ENCODE measurements at places on chromosomes 4 and X.
A peak's percentile ranks its signal among the peaks of the same experiment; 100 is the strongest.

GRCh38 chr4:130056286-130056685 is 960.3 kb downstream of the C4orf33 start:
- DNase-seq: no peak

GRCh38 chrX:25143596-25143995 is 127.8 kb upstream of the ARX start:
- no peak for DNase-seq

DNA sequence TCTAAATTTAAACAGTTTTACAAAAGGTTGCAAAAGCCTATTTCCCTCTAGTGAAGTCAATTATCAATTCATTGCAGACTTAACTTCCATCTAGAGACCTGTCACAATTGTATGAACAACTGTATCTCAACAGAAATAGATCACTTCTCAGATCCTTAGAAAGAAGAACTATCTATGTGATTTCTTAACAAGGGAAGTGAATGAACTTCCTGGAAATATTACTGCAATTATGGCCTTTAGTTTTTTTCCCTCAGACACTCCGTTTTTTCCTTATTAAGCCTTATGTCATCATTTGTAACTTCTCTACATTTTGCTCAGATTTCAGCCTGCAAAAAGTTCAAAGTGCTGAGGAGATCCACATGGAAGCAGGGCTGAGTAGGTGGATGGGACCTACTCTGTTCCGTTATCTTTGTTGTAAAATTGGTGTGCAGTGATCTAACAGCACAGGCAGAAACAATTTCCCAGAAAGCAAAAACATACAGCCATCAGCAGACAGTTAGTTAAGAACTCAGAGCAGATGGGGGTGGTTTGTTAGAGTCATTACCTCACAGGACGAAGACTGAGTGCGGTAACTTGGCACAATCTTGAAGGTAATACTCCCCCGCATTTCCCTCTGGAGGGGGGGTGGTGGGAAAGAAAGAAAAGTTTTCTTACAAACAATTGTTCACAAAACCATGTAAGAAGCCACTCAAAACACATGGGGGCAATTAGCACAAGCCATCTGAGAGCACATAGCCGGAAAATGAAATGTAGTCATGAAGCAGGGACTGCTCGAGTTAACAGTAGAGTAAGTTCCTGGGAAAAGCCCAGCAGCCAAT is 112.3 kb downstream of the NYX start:
- DNase-seq: no peak

- DNase-seq: no peak
These were observed 166.2 kb downstream of the WDFY3 start for GRCh38 chr4:84800256-84800655.

GRCh38 chrX:151570561-151570960 is 7.1 kb downstream of the PASD1 start:
- no peak for DNase-seq

- DNase-seq: no peak
These were observed 92.1 kb downstream of the RELL1 start for GRCh38 chr4:37594099-37594498.

DNA sequence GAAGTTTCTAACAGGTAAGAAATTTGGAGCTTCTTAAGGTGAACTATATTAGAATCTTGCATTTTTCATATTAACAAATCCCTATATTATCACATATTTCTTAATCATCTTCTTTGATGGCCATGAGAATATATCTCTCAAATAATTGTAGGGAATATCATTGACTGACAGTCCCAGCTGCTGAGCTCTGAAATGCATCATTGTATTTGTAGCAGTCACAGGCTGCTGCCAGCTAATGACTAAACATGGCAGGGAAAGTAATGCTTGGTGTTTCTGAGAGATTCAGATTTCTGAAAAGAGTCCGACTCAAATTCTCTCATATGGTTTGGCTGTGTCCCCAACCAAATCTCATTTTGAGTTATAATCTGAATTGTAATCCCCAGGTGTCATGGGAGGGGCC is 171.9 kb downstream of the TRAM1L1 start:
- no peak for DNase-seq

DNA sequence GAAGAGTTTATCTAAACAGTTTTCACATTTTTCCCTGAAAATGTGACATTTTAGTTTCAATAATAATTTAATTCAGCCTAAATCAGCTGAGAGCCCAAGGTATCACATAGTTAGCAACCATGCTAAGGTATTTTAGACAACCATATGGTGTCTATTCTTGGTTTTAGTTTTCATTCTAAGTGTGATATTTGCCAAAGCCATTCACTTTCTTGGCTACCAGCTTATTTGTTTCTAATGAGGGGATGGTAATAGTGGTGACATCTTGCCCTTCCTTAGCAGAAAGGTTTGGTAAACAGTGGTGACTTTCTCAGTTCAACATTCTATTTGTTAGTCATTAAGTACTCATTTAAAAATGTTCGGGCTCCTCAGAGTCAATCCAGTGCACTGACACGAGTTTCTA is 854.9 kb upstream of the HTR2C start:
- no peak for DNase-seq

GRCh38 chr4:119678761-119679160 is 50.2 kb upstream of the PDE5A start:
- DNase-seq: no peak

DNA sequence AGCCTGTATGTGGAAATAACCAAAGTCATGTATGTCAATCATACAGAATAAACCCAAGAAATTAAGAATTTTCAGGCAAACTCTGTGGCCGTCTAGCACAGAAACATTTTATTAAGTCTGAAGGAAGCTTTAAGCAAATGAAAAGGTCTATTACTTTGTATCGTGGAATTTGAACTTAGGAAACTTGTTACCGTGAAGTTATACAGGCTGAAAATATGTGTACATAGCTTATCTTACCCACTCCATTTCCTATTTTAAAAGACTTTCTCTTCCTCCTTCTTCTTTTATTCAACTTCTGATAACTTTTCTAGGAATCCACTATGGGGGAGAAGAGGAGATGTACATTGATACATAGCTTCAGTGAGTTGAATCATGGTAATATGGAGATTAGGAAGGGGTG is 108.3 kb downstream of the AGTR2 start:
- DNase-seq: no peak

GRCh38 chr4:166324321-166324720 is 451.3 kb downstream of the TLL1 start:
- DNase-seq: no peak

DNA sequence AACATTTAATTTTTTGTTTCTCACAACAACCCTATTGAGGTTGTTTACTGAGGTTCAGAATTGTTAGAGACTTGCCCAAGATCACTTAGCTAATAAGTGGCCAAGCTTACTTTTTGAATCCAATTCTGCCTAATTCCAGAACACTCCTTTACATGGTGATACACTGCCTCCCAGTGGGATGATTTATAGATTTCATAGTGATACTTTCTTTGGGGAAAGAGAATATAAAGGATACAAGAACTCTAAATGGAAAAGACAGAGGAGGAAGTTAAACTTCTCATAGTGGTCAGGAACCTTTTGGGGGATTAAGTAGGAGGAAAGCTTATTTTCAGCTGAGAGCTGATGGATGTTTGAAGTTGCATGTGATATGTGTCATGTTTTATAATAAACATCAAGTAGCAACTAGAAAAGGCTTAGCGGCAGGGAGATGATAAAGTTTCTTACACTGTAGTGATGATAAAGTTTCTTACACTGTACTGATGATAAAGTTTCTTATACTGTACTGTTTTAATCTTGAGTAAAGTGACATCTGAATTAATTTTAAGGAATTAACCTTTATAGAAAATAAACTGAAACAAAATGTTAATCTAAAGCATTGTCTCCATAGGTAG is 15.3 kb downstream of the STAG2 start:
- peak; percentile 53 for DNase-seq

DNA sequence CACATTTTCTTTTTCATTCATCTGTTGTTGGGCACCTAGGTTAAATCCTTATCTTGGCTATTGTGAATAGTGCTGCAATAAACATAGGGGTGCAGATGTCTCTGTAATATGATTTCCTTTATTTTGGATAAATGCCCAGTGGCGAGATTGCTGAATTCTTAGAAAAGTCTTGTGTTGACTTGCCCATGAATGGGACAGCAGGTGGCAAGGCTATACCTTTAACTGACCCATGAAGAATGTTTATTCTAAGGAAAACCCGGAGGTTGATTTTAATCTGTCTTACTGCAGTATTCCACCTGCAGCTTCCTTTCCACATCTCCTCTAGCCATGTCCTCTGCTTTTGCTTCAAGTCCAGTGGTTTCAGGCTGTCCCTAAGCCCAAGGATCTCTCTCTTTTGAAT is 220.6 kb downstream of the SNCA start:
- no peak for DNase-seq

GRCh38 chr4:82688091-82688795 is 110.4 kb downstream of the SCD5 start:
- no peak for DNase-seq

DNA sequence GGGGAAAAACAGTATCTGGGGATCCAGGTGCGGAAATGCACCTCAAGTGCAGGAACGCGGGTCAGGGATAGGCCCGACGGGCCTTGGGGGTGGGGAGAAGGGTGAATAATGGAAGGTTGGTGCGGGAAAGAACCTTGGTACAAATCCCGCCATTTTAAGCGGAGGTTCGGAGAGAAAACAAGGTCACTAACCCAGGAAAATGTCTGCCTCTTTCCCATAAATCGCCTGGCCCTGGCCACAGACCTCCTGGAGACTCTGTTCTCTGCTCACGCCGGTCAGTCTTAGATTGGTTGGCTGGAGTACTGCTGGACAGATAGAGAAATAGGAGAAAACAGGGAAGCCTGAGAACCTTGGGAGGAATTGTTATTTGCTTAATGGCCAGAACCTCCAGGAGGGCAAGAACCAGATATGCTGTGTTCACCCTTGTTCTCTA is 897 bp upstream of the FBXL5 start:
- DNase-seq: no peak

DNA sequence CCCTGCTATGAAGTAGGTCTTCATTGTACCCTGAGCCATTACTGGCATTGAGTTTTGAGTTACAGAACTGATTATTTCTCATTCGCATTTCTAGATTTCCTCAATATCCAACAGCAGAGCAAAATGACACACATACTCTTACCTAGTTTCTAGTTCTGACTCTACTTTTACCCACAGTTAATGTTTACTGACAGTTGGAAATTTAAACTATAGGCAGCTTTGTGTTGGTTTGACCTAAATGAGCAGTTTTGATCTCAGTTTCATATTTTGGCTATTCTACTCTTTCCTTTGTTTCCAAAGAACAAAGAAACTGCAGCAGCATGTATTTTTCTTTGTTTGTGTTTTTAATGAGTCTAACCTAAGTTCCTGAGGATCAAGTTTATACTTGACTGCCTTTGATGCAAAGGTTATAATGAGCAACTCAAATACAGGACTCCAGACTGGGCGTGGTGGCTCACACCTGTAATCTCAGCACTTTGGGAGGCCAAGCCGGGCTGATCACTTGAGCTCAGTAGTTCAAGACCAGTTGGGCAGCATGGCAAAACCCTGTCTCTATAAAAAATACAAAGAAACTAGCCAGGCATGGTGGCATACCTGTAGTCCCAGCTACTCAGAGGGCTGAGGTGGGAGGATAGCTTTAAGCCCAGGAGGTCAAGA is 30.4 kb downstream of the TXK start:
- DNase-seq: no peak

DNA sequence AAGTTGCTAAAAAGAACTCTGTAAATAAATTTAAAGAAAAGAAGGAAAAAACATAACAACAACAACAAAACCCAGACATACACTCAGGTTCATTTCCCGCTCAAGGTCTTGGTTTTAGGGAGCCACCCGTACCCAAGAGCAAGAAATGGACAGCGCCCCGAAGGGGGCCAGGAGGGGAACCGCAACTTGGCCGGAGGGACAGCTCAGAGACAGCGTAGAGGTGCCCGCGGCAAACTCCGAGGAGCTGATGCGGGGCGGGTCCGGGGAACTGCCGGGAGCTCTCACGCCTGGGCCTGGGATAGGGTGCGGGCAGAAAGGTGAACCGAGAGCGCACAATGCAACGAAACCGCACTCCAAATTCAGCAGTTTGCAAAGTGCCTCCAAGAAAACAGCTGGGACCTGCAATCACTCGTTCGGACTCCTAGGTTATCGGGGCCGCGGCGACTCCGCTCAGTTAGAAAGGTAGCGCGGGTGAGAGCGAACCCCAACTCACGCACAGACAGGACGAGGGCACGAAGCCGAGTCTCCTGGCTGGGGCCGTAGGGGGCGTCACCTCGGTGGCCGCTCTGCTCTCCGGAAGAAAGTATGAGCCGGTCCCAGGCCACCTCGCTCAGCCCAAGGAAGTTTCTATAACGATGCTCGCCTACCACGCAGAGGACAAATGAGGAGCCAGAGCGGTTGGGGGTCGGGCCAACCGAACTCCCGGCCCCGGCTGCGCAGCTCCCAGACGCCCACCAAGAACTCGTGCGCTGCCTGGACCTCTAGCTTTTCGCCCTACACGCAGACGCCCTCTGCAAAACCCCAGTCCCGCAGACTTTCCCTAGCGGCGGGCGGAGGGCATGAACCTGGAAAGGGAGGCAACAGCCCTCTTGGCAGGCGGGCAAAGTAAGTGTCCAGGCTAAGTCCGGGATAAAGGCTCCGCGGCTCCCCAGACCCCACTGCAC is 1.4 kb downstream of the NDNF start:
- no peak for DNase-seq

- DNase-seq: no peak
These were observed 80.4 kb downstream of the ZFX start for GRCh38 chrX:24229976-24230375.

GRCh38 chr4:139560406-139561104 is 4.5 kb upstream of the SETD7 start:
- peak; percentile 70 for DNase-seq

- DNase-seq: no peak
These were observed 85.2 kb upstream of the SLIT2 start for GRCh38 chr4:20166544-20166943.

DNA sequence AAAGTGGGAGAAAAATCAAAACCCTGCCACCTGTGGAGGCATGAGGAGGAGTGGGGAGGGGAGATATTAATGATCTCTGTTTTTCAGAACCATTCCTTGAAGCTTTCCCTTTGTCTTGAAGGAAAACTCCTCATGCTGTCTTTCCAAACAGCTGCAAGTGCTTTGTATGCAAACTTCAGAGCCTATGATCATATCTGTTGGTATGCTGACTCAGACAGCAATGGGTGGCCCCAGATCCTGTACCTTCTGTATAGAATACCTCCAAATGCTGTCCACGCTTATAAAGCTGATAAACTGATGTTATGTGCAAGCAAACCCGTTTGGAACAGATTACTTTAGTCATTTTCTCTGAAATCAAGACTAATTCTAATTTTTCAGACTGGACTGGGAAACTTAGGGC is 31.9 kb downstream of the BMP15 start:
- DNase-seq: no peak

GRCh38 chr4:12873351-12873750 is 610.8 kb downstream of the RAB28 start:
- DNase-seq: no peak

GRCh38 chrX:17547658-17548057 is 172.7 kb downstream of the NHS start:
- no peak for DNase-seq

DNA sequence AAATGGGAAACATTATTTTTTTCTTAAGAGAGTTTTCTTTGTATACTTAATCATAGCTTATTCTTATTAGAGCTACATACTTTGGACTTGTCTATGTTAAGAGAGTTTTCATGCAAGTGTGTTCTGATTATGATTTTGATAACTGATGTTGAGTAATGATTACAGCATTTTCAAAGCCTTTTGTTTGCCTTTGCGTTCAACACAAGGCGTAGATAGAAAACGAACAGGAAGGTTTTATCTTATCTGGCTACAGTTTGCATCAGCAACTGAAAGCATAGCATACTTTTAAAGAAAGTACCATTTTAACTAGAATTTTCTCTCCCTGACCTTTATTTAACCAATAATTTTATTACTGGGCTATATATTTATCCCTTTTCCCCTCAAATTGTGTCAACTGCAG is 51.6 kb upstream of the PDLIM5 start:
- DNase-seq: no peak

All from natural killer cell (primary cell).